Psoas muscle (tissue), 8 donors: ENCODE measurements at places on chromosomes 13 and 19. TPM values are rescaled to one million over a fixed set of nuclear protein-coding genes. Genes with fewer than 3 reads are reported as not detected.
A peak's percentile ranks its signal among the peaks of the same experiment; 100 is the strongest.

The NDUFA13 gene
- 648 TPM for total RNA-seq

The CRLF1 gene
- total RNA-seq = 13.9 TPM

The DACH1 gene
- total RNA-seq = 3.6 TPM

The PVR gene
- 117 TPM for total RNA-seq

The POLR1G gene
- 6.3 TPM for total RNA-seq

DNA sequence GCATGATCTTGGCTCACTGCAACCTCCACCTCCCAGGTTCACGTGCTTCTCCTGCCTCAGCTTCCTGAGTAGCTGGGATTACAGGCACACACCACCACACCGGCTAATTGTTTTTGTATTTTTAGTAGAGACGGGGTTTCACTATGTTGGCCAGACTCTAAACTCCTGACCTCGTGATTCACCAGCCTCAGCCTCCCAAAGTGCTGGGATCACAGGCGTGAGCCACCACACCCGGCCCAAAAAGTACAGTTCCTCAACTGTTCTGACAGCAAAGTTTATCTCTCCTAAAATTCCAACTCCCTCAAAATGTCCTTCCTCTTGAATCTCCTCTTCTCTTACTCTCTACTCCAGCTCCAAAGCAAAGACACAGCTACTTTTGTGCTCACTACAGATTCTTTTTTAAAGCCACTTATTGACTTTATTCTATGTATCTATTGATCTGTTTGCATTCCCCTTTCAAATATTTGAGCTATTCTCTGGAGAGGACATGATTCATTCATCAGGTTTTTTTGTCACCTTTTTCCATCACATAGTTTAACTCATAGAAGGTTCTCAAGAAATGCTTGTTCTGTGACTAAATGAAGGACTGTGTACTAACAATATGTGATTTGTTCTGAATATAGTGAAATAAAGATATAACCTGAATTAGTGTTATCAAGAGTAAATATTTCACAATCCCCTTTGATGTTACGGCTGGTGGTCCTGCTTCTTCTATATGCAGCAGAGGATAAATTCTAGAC lies 142.2 kb downstream of the TBC1D4 start:
- no peak for DNase-seq

DNA sequence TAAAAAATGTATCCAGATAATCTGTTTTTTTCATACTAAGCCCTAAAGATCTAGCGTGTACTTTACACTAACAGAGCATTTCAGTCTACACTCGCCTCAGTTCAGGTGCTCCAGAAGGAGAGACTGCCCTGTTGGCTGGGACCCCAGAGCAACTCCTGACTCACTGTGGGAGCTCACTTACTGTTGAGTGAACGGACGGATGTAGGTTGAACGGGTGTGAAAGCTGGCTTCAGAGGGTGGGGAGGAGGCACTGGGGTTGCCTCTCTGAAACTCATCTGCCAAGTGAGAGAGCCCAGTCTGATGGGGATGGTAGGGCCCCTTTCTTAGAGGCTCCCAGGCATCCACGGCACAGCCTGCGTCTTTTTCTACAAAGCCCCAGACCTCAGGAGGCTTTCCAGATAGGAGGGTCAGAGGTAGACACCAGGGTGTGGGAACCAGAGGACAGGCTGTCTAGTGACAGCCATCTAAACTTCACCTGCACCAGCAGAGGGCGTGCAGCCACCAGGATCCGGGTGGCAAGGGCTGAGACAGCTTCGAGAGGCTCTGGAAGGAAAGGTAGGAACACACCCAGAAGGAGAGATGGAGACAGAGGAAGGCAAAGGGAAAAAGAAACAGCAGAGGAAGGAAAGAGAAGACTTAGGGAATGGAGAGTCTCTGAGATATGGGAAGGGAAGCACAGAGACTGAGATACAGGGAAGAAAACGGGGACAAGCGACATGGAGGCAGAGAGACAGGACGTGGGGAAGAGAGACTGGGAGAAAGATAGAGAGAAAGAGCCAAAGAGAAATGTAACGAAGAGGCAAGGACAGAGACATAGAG lies 3.7 kb downstream of the KASH5 start:
- DNase-seq = peak; percentile 88

GRCh38 chr19:16199275-16199932 lies 1.7 kb downstream of the AP1M1 start:
- DNase-seq = no peak

- DNase-seq = no peak
Measured at GRCh38 chr19:24046550-24046949, 40.4 kb upstream of the ZNF254 start.

DNA sequence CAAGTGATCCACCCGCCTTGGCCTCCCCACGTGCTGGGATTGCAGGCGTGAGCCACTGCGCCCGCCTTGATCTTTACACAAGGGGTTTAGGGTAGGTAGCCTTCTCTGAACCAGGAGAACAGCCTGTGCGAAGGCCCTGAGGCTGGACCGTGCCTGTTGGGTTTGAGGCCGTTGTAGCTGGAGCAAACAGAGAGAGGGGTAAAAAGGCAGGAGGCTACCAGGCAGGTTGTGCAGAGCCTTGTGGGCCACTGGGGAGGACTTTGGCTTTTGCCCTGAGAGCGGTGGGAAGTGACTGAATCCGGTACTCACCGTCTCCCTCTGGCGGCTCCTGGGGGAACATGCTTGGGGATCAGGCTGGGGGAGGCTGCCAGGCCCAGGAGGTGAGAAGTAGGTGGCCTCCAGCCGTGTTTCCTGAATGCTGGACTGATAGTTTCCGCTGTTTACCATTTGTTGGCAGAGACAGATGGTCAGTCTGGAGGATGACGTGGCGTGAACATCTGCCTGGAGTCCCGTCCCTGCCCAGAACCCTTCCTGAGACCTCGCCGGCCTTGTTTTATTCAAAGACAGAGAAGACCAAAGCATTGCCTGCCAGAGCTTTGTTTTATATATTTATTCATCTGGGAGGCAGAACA lies 24.6 kb downstream of the SPC24 start:
- DNase-seq = peak; percentile 89

DNA sequence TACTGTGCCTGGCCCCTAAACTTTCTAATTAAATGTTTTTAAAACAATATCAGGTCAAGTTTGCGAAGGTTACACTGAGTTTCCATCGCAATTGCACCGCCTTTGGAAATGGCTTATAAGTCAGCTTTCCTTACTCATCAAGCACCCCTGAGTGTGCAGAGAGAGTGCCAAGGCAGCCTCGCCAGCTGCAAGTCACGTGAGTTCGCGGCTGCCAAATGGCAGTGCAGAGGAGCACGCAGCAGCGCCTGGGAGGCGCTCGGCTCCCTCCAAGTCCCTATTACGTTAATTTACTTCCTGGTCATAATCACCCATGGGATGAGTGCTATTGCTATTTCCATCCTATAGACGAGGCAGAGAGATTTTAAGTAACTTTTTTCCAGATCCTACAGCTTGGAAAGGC lies 319.6 kb downstream of the TEX29 start:
- peak; percentile 79 for DNase-seq

DNA sequence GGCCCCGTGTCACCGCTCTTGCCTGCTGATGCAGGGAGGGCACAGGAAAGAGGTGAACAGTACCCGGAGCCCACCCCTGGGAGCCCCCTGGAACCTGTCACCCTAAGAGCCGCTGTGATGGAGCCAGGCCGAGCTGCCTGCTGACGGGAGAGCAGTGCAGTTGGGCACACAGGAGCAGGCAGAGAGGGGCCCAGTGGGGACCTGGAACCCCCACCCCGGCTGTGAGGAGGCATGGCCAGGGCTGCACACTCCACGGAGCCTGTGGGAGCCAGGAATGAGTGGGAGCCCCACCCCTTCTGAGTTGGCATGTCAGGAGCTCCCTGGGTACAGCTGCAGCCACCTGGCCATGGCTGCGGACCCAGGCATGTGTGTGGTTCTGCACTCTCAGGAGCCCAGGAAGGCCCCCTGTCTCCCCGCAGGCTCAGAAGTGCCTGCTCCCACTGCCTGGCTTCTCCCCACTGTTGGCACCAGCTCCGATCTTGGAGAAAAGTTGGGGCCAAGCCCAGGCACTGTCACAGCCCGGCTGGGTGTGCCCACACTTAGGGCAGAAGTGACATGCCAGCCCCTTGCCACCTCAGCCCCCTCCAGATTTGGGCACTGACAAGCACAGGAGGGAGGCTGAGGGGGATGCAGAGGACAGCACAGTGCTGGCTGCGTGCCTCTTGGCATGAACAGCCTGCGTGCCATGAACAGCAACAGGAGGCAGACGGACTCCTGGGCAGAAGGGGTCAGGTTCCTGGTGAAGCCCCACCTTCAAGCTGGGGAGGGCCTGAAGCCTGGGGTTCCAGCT lies 6.3 kb downstream of the CFAP97D2 start:
- no peak for DNase-seq

GRCh38 chr19:30403203-30403985 lies 31.2 kb downstream of the ZNF536 start:
- no peak for DNase-seq

GRCh38 chr19:57615346-57615745 lies 1.3 kb downstream of the ZNF134 start:
- no peak for DNase-seq
